HL-60 (cell line): ENCODE measurements at places on chromosomes 11 and 22.

DNA sequence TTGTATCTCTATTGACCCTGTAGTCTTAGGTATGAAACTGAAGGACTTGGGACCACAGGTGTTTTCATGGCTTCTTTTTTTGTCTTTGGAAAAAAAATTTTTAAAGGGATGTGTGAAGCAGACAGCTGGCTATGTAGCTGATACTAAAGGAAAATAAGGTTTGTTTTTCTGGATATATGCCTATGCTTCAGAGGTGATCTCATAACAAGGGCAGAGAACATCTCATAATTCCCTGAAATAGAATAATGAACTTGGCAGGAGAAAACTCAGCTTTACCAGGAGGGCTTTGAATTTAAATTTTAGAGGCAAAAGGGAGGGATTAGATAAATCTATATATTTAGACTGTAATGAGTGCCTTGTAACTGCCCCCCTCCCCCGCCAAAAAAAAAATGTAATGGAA lies 714.9 kb downstream of the OPCML start:
- DNase-seq: no peak

- no peak for DNase-seq
Measured at GRCh38 chr11:111320728-111321568, 22.6 kb downstream of the POU2AF3 start.

DNA sequence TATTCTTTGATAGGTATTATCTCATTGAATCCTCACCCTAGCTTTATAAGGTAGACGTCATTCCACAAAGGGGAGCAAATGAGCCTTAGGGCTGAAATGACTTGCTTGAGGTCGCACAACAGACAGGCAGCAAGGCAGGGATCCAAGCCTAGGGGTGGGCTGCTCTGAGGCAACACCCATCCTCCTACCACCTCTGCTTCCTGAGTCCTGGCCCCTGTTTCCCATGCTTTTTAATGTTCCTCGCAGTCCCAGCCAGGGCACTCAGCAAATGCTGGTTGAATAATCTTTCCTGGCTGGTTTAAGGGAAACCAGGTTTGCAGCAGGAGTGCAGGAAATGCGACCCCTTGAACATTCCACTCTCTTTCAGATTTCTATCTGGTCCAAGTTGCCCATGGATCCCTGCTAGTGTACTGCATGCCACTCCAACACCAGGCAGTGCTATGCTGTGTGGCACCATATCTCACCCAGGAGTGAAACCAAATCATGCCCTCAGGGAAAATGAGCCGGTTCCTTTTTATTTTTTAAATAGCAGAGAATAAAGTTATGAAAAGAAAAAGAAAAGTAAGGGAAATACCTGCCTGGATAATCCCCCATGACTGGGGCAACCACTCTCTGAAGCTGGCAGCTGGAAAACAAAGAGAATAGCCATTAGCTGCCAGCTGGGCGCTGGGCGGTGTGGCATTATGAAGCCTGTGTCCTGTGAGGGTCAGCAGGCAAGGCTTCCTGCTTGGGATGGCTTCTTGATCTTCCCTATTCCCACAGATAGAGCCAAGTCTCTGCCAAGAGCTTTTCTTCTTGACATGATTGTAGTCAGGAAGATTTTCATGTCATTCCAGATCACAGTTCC lies 21.8 kb downstream of the MICAL2 start:
- no peak for DNase-seq

- DNase-seq: no peak
Measured at GRCh38 chr11:11620173-11620920, 1.5 kb downstream of the GALNT18 start.

GRCh38 chr22:22754961-22755777 lies 110.8 kb downstream of the GGTLC2 start:
- no peak for DNase-seq

DNA sequence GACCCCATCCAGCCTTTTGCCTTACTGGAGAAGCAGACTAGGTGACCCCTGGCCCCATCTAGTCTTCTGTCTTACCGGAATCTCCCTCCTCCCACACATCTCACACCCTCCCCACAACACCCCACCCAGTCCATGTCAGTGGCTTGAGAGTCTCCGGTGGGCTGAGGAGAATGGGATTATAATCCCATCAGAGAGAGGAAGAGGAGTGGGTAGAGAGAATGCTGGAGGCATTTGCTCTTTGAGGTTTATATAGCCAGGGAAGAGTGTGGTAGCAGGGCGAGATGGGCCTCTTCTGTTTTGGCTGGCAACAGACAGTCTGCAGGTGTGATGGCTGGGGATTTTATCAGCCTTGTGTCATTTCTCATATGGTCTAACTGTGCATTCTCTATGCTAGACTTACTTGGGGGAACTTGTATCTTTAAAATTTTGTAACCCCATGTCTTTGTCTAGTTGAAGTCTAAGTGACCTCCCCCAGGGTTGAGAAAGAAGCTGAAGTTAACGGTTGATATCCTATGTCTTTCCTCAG lies 50.3 kb downstream of the GRAMD1B start:
- DNase-seq: peak; percentile 59

DNA sequence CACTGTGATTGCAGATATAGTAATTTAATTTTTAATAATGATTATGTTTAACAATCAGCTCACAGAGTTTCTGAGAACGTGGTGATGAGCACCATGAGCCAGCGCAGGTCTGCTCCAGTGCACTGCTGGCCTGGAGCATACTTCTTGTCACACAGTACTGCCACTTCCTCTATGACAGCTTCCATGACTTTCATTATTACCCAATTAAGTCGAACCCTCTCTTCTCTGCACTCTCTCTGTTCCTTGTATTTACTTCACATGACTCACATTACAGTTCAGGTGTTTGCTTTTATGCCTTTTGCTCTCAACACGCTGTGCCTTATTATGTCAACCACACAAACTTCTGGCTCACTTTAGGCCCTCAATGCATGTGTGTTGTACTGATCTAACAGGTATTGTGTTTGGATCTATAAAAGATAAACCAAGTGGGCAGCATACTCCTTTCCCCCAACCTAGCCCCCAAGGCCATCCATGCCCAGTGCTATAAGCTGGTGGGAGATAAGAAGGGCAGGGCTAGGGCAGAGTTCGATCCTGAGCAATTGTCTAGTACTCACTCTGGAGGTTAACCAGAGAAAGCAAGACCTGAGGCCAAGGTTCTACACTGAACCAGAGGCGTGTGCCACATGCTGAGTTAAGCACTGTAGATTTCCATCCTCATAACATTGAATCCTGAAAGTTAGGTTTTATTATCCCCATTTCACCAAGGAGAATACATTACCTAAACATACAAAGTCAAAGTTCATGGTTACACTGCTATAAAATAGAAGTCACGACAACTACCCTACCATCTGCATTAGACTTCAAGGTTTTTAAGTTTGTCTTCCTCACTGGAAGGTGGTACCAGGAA lies 356.5 kb downstream of the INSC start:
- DNase-seq: no peak

DNA sequence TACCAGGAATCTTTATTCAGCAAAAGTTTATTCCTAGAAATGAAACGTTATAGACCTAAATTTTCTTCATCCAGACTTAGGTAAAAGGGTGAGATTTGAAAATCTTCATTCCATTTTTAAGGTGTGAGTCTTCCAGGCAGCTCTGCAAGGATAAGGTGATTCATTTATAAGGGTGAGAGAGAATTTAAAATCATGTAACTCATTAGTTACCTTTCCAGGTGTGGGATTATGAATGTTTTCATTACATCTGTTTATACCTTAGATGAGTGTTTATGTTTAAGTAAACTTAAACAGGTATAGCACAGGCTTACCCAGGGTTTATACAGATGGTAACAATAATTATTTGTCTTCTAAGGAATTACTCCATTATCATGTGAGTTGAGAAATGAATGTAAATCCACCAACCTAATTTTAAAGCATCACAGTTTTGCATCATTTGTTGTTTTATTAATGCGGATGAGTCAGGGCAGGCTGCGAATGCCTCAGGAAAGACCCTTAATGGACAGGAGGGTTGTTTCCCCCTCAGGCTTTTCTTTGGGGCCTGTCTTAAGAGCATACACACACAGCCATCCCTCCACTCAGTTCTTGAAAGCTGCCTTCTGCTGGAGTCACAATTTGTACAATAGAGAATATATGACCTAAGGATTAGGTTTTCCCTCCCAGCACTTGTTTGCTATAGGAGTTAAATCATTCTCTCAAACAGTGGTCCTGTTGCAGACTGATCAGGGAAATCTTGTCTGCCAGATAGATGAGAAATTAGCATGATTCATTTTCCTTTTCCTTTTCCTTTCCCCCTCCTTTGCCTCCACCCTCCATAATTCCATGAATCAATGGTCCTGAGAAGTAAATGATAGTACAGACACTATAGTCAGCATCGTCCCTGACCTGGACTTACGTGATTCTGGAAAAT lies 3.0 kb downstream of the PRSS23 start:
- DNase-seq: no peak

- DNase-seq: no peak
Measured at GRCh38 chr11:57751176-57751575, 443 bp downstream of the BTBD18 start.

DNA sequence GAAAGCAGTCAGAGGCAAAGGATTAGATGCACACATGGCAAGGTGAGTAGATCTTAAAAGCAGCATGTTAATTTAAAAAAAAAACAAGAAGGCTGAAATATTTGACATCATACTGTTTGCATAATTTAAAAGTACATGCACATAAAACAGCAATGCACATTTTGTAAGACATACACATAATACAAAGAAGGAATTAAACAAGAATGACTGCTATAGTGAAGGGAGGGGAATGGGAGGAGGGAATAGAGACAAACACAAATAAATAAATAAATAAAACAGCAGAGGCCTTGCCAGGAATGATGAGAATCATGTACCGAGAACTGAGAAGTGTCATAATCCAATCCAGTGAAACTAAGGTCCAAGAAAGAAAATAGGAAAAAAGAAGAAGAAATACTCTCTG lies 486.2 kb upstream of the API5 start:
- no peak for DNase-seq

DNA sequence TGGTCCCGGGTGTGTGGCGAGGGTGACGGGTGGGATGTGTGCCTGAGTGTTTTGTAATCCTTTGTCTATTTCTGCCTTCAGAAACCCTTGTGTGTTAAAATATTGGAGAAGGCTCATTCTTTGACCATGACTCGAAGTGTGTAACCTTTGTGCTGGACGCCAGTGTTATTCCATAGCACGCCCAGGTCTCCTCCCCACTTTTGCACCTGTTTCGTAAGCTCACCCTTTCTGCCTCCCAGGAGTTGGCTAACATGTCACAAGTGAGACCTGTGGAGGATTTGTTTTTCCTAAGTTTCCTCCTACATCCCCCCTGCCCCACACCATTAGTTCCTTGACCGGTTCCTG lies 382 bp downstream of the C11orf54 start:
- DNase-seq: peak; percentile 51

- DNase-seq: no peak
Measured at GRCh38 chr22:46058091-46058420, 81.1 kb upstream of the WNT7B start.

- peak; percentile 68 for DNase-seq
Measured at GRCh38 chr11:68118706-68119448, 2.3 kb downstream of the CHKA start.

DNA sequence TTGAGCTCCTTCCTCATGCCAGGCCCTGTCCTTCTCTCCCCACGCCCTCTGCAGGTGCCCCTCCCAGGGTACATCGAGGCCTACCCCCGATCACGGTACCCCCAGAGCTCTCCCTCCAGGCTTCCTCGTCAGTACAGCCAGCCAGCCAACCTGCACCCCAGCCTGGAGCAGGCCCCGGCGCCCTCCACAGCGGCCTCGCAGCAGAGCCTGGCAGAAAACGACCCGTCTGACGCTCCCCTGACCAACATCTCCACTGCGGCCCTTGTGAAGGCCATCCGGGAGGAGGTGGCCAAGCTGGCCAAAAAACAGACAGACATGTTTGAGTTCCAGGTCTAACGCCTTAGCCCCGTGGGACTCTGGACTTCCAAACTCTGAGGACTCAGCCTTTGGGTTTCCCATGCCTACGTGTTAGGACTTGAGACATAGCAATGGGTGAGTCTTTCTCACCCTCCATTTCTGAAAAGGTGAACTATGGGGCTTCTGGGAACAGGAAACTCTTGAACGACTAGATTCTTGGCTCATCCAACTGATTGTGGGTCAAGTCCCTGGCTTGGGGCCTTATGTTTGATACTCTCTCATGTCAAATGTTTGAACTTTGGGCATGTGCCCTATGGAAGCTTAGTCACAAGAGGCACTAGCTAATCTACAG lies 32.7 kb downstream of the C11orf91 start:
- DNase-seq: no peak

DNA sequence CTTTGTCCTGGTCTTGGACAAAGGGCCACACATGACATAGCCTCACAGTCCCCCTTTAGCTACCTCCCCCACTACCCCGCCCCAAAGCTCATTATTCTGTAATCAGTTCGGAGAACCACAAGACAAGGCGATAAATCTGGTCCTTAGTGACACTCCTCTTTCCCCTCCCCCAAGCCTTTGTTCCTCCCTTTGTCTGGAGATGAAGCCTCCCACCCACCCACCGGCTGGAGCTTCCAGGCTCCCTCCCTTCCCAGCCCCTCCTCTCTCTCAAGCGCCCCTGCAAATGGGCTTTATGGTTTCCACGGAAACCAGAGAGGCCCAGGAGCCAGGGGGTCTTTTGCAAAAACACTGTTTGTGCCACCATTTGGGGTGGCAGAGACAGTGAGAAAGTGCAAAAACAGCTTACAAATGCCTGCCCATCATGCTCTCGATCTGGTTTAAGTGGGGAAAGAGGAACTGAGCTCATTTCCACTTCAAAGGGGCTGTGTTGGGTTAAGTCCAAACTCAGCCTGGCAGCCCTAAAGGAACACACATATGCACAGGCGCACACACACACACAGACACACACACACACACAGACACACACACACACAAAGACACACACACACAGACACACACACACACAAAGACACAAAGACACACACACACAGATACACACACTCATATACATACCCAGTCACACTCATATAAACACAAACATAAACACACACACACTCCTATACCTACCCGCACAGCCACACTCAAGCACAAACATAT lies 23.5 kb downstream of the APLNR start:
- DNase-seq: no peak

DNA sequence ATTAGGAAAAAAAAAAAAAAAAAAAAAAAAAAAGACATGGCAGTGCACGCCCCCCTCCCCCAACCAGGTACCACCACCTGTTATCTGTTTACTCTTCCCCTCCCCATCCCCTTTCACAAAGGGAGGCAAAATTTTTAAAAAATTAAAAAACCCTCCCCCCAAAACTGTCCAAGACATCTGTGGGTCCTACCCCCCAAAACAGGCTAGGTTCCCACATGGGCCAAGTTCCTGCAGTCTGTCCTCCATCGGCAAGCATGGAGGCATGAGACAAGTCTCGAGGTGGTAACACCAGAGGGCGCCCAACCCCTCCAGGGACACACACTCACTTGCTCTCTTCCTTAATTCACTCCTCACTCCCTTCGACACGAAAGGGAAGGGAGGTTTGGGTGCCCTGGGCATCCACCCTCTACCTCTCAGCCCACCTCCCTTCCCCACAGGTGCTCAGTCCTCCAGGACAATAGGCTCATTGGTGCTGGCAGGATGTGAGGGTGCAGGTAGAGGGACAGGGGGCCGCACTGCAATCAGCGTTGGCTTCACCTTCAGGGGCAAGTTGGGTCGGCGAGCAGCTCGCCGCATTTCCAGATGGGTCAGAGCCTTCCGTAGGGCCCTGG lies 2.2 kb upstream of the TUT1 start:
- DNase-seq: peak; percentile 93

- DNase-seq: no peak
Measured at GRCh38 chr11:133966921-133967598, 10.3 kb upstream of the IGSF9B start.

- DNase-seq: no peak
Measured at GRCh38 chr11:124716591-124716990, 23.2 kb upstream of the NRGN start.
